ENCODE measurements at places on chromosomes 4 and X.

DNA sequence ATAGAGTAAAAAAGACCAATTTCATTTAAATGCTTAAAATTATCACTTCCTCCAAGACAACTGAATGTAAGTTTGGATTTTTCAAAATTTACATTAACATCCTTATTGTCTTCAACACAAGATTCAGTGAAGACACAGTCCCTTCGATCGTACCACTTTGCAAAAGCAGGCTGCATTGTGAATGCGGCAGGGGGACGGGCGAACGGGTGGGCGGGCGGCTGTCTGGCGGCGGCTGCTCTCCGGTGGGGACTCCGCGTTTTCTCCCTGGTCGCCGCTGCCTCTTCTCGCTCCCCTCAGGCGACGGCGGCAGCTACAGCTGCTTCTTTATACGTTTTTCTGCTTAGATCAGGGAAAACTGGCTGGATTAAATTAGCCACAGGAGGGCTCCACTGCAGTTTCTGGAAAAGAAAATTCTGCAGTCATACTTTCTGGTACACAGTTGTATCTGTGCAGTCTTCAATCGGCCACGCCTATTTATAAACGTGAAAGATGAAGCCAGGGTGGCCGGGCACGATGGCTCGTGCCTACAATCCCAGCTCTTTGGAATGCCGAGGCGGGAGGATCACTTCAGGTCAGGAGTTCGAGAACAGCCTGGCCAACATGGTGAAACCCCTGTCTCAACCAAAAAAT lies 33.9 kb upstream of the HPF1 start:
- DNase-seq = peak; percentile 58

- DNase-seq = no peak
Observed at GRCh38 chr4:15054541-15054940, 52.3 kb downstream of the CPEB2 start.

DNA sequence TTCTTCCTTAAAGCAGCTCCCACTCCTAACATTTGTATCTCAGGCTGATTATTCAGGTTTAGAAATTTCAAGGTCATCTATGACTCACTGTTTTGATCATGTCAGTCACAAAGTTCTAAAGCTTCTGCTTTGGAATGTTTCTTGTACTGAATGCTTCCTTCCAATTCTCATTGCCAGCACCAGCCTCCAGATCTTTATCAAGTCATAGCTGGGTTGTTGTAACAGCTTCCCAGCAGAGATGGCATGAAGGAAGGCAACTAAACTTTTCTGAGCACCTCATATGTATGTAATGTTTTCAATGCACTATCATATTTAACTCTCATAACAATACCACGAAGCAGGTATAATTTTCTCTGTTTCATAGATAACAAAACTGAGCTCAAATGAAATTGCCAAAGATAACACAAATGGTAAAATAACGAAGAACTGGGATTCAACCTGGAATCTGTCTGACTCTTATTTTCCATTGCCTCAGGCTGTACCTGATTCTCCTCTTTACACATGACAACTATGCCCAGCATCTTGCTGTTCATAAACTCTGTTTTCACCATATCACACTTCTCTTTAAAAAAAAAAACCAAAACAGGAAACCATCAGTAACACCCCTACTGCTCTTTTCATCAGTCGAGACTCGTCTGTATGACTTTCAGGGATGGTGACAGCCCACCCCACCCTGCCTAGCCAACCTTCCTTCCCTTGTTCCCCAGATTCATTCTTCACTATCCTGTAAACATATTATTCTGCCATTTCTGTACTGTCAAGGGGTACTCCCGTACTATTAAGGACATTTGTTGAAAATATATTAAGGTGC lies 13.4 kb downstream of the TRPC3 start:
- no peak for DNase-seq

- no peak for DNase-seq
Observed at GRCh38 chr4:8579526-8580320, 469 bp upstream of the GPR78 start.

DNA sequence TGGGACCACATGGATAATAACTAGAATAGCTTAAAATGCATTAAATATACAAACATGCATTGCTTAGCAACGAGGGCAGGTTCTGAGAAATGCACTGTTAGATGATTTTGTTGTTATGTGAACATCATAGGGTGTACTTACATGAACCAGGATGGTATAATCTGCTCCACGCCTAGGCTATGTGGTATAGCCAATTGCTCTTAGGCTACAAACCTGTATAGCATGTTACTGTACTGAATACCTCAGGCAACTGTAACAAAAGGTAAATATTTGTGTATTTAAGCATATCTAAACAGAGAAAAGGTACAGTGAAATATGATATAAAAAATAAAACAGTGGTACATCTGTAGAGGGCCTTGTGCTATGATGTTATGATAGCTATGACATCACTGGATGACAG lies 169.2 kb upstream of the IL15 start:
- DNase-seq = peak; percentile 37

DNA sequence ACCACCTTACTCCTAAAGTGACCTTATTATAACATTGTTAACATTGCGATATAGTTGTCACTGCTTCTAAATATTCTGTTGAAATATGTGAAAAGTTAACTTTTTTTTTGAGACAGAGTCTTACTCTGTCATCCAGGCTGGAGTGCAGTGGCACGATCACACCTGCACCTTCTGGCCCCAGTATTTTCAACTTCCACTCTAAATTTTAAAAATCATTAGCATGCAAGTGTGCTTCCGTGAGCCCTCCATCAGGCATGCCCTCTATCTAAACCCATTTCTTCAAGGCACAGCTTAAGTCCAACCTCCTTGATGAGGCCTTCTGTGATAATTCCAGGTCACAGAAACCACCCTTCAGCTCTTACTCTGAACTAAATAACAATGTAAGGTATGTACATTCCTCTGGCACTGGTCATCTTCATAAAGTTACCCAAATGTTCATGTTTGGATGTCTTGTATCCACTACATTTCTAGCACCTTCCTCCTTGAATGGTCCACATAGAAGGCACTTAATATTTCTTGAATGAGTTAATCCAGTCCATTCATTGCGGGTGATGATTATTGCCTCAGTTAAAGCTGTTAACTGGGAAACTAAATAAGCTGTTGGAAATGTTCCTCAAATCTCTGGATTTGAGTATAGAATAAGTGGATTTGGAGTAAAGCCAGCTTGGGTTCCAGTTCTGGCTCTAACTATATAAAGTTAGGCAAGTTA lies 38.6 kb upstream of the TMEM131L start:
- no peak for DNase-seq

DNA sequence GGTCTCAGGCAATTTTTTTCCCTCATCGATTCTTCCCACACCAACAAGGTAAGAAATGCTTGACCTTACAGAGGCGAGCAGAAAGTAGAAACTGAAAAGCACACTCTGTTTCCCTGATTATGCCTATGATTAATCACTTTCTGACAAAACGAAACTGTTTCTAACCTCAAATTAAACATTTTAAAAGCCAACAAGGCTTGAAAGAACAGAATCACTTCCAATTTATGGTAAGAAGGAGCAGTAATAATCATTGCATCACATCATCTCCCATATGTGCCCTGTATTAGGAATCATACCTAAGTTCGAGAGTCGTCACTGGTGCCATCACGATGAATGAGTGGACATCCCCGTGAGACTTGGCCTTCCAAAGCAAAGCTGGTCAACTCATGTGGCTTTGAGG lies 12.5 kb upstream of the CXCL13 start:
- DNase-seq = no peak

Measured in fibroblast of skin of left quadriceps (primary cell).